GM04504 (cell line): ENCODE measurements at places on chromosomes 11 and 22.

DNA sequence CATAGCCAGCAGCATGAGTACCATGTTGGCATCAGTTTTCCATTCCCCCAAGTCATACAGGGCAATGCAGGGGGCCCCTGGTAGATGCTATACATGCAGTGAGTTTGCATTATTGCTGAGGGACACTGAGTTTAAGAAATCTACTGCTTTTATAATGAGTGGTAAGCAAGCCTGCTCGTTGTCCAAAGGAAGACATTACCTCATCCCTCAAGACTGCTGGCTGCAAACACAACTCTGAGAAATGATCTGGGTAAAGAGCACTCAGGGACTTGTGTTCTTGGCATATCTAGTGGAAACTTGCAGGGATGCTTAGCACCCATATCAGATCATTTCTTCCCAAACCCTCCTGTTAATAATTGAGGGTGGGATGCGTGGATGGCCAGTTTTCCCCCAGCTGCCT, 77.9 kb downstream of the CWC15 start:
- DNase-seq: no peak

GRCh38 chr11:65445604-65446445, 23.2 kb downstream of the NEAT1 start:
- peak; percentile 48 for DNase-seq

GRCh38 chr11:34358728-34359547, 1.1 kb upstream of the ABTB2 start:
- DNase-seq: peak; percentile 59

- DNase-seq: no peak
Observed at GRCh38 chr11:35058669-35059434, 80.1 kb upstream of the CD44 start.

GRCh38 chr11:17859552-17859951, 125.0 kb downstream of the KCNC1 start:
- DNase-seq: no peak

DNA sequence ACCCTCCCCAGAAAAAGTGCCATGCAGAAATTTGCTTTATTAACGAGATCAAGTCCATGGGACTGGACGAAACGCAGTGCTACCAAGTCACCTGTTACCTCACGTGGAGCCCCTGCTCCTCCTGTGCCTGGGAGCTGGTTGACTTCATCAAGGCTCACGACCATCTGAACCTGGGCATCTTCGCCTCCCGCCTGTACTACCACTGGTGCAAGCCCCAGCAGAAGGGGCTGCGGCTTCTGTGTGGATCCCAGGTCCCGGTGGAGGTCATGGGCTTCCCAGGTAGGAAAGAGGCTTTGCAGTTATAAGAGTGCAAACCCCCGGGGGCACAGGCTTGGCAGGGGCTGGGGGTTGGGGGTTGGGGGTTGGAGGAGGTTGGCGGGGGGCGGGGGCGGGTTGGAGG, 4.2 kb downstream of the APOBEC3H start:
- DNase-seq: no peak

- DNase-seq: no peak
Observed at GRCh38 chr11:26556582-26556981, 15.5 kb downstream of the MUC15 start.
